Stimulated activated CD4-positive, alpha-beta T cell treated with anti-CD3 and anti-CD28 coated beads, Interleukin-1b, Interleukin-23, amount 100 ng/mL, for 1 hour (primary cell): ENCODE measurements at places on chromosomes 4 and X.

DNA sequence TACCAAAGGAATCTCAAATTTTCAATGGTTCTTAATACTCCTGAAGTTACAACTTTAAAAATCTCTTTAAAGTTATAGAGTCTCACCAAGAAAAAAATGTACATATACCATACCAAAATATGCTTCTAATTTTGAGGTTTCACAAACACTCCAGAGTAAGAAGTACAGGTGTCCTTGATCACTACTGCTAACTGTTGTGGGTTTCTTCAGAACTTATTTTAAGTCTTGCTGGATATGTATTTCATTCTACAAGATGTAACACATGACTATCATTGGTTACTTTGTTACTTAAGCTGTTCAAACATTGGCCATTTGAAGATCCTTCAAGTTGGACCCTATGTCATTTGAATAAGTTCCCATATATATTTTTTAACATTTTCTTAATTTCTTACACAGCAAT, 808.0 kb downstream of the PCDH19 start:
- DNase-seq, result no peak

GRCh38 chr4:87046121-87046551, 111.3 kb downstream of the AFF1 start:
- no peak for DNase-seq

DNA sequence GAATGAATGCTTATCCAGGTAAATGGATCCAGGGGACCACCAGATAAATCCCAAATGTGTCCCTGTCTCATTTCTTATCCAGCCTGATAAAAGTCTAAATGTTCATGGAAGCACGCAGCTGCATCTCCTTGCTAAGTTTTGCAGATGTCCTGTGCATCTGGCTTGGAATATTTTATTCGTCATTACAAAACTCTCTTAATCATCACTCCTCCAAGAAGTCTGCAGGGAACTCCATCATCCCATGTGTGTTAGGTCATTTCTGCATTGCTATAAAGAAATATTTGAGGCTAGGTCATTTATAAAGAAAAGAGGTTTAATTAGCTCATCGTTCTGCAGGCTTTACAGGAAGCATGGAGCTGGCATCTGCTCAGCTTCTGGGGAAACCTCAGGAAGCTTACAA, 297.2 kb downstream of the HS3ST1 start:
- DNase-seq, result no peak

GRCh38 chr4:60579335-60579734, 620.8 kb upstream of the ADGRL3 start:
- no peak for DNase-seq

DNA sequence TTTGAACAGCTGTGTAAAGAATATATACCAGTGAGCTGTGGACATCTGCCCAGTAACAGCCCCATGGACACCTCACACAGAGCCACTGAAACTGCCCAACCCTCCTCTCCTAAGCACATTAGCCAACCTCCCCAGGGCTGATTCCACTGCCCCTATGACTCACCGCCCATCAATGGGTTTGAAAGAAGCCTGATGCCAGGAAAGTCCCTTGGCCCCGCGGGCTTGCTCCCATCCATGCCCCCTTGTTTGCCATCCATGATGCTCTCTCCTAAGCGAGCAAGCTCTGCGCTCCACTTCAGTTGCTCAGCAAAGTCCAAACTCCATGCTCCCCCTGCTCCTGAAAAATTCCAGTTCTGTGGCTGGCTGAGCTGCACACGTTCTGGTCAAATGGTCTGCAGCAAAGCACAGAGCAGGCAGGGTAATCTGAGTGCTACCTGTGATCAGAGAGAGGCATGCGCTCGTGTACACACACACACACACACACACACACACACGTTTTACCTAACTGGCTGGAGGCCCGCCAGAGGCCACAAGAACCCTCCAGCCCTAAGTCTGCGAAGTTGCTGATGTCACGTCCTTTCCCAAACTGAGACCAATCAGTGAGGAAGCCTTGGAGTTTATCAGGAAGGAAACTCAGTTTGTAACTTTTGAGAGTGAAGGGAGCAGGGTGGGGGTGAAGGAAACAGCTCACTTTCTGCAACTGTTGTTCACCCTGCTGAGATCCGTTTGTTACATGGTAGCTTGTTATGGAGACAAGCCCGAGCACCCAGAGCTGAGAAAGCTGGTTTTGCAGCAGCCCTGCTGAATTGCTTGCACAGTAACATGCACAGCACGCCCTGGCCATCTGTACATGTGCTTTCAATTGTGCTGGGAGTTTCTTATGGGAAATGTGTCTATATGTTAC, at the start of gene ASB9:
Gene ASB9, minus strand, starts transcription at position 466 of the 904 bp plus-strand sequence. Its CDS starts 209 bp downstream, at position 257.
- no peak for DNase-seq
